Retina (tissue), 1 donor: ENCODE measurements at places on chromosomes 7 and 10.

DNA sequence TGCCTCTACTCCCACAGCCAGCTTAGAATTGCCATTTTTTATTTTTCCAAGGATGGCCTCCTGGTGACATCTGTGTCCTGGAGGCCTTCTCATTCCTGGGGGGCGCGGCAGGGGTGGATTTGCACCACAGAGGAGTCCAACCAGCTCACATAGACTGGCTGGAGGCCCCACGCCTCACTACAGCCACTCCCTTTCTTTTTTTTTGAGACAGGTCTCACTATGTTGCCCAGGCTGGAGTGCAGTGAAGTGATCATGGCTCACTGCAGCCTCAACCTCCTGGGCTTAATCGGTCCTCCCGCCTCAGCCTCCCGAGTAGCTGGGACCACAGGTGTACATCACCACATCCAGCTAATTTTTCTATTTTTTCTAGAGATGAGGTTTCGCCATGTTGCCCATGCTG is 57.6 kb upstream of the DOCK1 start:
- no peak for DNase-seq

- DNase-seq = no peak
Observed at GRCh38 chr10:108901781-108902618, 1021.3 kb downstream of the XPNPEP1 start.

DNA sequence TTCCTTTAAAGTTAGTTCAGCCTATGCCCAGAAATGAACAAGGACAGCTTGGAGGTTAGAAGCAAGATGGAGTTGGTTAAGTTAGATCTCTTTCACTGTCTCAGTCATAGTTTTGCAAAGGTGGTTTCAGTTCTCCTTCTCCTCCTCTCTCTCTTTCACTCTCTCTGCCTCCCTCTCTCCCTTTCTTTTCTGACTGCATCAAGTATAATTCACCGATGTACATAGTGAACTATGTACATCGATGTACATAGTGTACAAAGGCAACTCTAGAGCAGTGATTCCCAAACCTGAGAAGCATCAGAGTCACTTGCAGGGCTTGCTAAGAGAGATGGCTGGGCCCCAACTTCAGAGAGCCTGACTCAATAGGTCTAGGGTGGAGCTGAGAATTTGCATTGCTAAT is 1259.7 kb downstream of the TYW1 start:
- no peak for DNase-seq

- no peak for DNase-seq
Observed at GRCh38 chr7:135168001-135168400, 2.5 kb downstream of the CYREN start.

DNA sequence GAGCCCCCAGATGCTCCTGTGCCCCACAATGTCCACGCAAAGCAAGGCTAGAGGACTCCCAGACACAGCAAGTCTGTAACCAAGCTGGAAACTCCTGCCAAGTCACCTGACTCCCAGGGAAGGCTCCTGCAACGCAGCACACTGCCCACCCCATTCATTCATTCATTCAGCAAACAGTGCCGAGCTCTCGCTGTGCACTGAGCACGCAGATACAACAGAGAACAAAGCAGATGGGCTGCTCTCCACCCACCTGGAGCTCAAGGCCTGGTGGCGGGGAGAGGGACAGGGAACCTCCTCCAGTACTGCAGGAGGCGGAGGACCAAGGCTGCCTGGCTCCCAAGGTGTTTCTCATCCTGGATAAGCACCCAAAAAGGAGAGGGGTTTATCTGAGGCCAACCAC is 8.6 kb downstream of the KCNH2 start:
- DNase-seq = no peak

DNA sequence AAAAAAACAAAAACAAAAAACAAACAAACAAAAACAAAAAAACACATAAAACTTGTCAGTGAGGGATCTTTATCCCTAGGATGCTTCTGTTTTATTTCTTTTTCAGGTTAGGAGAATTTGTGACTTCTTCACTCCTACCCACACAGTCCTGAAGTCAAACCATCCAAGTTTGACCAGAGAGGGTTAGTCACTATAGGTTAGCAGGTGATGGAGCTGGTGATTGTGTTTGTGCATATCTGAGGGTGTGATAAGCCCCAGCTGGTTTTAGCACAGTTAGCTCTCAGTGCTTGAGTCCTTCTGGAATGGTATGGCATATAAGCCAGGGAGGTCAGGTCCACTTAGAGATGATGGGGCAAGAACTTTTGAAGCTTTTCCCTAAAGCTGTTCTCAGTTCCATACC is 11.8 kb upstream of the IKZF1 start:
- DNase-seq = no peak

- DNase-seq = no peak
Observed at GRCh38 chr10:73894245-73894971, 16.5 kb upstream of the PLAU start.

- DNase-seq = no peak
Observed at GRCh38 chr7:265998-266850, 23.7 kb upstream of the FOXL3 start.

DNA sequence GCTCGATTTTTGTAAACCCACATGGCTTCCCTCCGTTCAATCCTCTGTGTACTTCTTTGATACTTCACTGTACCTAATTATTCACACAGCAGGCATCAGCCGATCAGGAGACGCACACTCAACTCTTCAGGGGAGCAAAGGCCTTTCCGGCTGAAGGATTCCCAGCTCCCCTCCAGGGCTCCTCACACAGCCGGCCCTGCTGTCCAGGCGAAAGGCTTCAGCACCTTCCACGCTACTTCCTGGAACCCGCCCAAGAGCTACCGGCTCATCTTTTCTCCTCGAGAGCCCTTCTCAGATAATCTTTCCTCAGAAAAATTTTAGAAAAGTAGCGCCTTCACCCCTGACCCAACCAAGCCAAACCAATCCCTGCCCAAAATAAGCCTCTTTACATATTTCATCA is 270.4 kb downstream of the ZMYND11 start:
- peak; percentile 31 for DNase-seq

DNA sequence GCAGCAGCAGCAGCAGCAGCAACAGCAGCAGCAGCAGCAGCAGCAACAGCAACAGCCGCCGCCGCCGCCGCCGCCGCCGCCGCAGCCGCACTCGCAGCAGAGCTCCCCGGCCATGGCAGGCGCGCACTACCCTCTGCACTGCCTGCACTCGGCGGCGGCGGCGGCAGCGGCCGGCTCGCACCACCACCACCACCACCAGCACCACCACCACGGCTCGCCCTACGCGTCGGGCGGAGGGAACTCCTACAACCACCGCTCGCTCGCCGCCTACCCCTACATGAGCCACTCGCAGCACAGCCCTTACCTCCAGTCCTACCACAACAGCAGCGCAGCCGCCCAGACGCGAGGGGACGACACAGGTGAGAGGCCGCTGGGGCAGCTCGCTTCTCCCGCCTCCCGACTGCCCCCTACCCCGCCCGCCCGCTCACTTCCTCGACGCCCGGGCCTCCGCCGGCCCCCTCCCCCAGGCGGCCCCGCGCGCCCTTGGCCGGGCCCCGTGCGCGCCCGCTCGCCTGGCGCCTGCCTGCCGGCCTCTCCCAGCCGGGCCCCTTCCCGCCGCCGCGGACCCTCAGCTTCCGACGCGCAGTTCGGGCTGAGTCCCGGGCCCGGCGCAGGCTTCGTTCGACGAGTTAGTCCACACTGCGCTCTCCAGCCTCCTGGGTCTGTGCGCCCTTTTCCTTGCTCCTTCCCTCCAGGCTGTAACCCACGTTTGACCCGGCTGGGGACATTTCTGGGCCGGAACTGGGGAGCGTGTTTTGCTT is 882 bp downstream of the DLX6 start:
- peak; percentile 86 for DNase-seq

DNA sequence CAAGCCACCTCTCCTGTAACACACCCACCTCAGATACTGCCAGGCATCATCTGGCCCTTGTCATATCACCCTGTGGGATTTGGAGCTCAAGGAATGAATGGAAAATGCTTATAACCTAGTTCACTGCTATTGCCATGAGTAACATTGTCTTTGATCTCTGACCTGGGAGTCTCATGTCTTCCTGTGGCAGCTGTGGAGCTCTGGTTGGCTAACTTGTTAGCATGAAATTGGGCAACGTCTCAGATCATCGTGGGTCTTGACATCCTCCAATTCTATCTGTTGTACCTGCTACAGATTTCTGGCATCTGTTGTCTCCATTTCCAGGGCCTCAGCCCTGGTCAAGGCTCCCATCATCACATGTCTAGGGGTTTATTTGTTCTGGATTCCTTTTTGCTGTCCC is 2.2 kb upstream of the TMEM270 start:
- DNase-seq = no peak

- DNase-seq = no peak
Observed at GRCh38 chr7:25834050-25834449, 317.9 kb upstream of the NFE2L3 start.

- DNase-seq = no peak
Observed at GRCh38 chr10:52258799-52259425, 55.2 kb upstream of the DKK1 start.

DNA sequence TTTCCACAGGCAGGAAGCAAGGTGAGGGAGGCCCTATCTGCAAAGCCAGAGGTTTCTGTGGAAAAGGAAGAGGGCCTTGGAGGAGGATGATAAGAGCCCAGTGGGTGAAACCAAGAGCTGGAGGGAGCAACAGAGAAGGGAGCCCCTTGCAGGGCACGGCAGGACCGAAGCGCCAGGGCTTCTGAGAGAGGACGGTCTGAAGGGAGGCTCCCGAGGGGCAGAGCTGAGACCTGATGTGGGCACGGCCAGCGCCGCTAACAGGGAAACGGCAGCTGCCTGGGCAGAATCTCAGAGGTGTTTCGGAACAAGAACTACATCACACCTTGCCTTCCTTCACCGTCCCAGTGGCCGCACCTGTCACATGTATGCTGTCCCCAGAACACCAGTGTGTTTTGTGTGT is 144.3 kb upstream of the ADARB2 start:
- no peak for DNase-seq

DNA sequence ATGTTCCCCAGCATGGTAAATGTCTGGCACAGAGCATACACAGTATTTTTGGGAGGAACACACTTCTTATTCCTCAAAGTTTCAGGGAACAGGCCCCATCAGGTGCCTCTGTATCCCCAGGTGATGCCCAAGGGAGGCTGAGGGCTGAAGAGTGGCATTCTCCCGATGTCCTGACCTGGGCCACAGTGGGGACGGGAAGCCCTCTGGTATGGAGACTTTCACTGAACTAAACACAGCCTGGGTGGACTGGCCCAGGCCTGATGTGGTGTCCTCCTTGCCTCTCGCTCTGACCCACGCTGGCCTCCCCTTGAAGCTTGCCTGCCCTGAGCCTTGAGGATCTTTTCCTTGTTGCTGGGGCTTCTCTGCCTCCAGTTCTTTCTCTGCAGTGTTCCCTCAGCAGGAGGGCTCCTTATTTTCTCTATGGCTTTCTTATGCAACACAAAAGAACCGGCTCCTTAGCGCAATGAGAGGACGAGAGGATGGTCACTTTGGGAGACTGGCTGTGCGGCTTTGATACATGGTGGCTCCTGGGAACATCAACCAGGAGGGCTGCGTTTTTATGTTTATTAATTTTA is 157.5 kb upstream of the TNS3 start:
- peak; percentile 54 for DNase-seq

GRCh38 chr7:156125841-156126730 is 313.8 kb upstream of the SHH start:
- DNase-seq = no peak

GRCh38 chr7:27176524-27176845 is 2.4 kb upstream of the HOXA10 start:
- no peak for DNase-seq

GRCh38 chr10:3129581-3130340 is 42.8 kb downstream of the PITRM1 start:
- DNase-seq = no peak

GRCh38 chr7:13946181-13946580 is 43.3 kb downstream of the ETV1 start:
- no peak for DNase-seq

- DNase-seq = no peak
Observed at GRCh38 chr10:101157756-101158458, 26.8 kb downstream of the TLX1 start.

GRCh38 chr10:13808556-13809391 is 222.0 kb downstream of the PRPF18 start:
- DNase-seq = no peak
